ENCODE measurements at places on chromosomes 1 and 21.
A peak's percentile ranks its signal among the peaks of the same experiment; 100 is the strongest.

GRCh38 chr1:219973213-219973612 is 44.9 kb upstream of the SLC30A10 start:
- no peak for DNase-seq

DNA sequence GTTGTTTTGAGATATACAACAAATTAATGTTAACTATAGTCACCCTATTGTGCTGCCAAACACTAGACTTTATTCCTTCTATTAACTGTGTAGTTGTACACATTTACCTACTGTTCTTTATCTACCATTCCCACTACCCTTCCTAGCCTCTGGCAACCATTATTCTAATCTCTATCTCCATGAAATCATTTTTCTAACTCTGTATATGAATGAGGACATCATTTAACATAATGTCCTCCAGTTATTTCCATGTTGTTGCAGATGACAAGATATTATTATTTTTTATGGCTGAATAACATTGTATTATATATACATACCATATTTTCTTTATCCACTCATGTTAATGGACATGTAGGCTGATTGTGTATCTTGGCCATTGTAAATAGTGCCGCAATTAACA is 366.3 kb downstream of the TBX15 start:
- no peak for DNase-seq

GRCh38 chr1:42690477-42691156 is 8.4 kb downstream of the YBX1 start:
- peak; percentile 21 for DNase-seq

DNA sequence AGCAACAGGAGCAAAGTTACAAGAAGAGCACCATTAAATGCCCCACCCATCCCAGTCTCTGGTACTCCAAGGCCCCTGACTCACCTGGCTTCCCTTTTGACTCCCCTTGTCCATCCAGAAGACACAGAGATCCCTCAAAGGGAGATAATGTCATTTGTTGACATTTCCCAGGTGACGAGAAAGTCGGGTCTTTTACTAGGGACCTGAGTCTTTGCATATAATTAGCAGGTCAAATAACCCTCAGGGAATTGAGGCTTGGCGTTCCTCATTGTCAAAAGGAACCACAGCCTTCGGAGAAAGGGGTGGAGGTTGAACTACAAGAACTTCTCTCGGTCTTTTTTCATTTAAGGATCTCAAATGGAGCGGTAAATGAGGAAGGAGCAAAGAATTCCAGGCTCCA is 133.2 kb downstream of the PROX1 start:
- DNase-seq, result no peak

GRCh38 chr21:19908390-19908789 is 1089.8 kb upstream of the NCAM2 start:
- DNase-seq, result no peak

GRCh38 chr1:114388432-114389003 is 122.5 kb downstream of the TRIM33 start:
- no peak for DNase-seq

DNA sequence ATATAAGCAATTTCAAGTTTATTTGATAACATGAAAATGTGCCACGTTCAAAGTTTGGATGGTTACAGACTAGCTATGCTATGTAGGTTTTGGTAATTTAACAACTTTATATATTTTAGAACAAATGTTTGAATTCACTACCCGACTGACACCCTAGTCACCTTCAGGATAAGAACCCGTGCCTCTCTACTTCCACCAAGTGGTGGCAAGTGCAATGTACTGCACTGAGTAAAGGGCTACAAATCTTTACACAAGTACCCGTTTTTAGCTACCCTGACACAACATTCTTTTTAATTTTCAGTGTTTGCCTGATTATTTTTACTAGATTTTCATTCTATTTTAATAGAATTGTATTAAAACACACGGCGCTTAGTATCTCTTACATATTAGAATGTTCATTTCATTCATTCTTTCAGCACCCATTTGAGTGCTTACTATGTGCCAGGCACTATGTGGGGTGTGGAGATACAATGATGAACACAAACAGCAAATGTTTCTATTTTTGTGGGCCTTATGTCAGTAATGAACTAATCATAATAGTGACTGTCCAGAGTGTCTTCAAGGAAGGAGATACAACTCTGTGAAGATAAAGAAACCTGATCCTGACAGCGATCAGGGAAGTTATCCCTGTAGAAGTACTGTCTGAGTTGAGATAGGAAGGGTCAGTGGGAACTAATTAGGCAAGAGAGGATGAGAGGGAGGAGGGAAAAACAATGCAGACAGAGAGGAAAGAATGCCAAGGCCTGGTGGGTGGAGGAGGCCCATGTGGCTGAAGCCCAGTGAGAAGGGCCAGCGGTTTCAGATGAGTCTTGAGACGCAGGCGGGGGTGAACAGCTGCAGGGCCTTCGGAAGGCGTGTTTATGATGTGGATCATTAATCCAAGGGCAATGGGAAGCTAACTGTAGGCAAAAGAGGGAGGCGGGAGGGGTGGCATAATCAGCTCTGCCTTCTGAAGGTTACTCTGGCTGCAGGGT is 3.8 kb downstream of the LCA5L start:
- peak; percentile 47 for DNase-seq

- no peak for DNase-seq
Observed at GRCh38 chr1:143619851-143620250, 351.9 kb downstream of the FAM72C start.

DNA sequence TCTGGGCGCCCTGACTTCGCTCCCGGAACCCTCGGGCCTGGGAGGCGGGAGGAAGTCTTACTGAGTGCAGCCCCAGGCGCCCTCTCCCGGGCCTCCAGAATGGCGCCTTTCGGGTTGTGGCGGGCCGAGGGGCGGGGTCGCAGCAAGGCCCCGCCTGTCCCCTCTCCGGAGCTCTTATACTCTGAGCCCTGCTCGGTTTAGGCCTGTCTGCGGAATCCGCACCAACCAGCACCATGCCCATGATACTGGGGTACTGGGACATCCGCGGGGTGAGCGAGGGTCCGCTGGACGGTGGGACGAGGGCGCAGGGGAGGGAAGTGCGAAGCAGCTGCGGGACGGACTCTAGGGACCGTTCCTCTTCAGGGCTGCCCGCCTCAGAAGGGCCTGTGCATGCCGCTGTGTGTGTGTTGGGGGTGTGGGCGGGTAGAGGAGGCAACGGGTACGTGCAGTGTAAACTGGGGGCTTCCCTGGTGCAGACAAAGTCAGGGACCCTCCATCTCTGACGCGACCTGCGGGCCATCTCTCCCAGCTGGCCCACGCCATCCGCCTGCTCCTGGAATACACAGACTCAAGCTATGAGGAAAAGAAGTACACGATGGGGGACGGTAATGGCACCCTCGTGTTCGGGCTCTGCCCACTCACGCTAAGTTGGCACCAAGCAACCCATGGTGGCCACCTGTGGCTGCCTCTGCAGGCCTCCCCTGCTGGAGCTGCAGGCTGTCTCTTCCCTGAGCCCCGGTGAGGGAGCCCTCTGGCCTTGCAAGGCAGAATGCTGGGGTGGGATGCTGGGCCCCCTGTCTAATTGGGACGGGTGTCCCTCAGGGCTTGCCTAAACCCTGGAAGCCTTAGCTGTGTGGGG is at the start of gene GSTM1:
GSTM1 (plus strand) TSS at position 177 of the 859 bp plus-strand sequence; CDS start at position 234, 57 bp downstream.
- DNase-seq, result no peak

GRCh38 chr1:109919303-109919702 is 8.7 kb downstream of the CSF1 start:
- DNase-seq, result no peak

DNA sequence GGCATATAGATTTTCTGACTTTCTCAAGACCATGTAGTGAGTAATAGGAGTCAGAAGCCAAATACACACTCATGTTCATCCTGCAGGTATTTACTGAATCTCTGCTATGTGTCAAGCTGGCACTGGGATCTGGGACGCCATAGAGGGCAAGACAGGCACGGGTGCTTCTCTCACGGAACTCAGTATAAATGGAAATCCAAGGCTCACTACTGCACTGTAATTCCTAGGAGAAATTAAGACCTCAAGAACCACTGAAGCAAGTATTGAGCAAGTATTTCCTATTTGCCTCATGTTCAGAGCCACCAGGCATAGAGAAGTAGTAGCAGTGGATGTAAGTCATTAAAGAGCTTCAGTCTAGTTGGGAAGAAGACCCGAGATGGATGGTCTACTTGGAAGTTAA is 38.9 kb downstream of the EIF2D start:
- no peak for DNase-seq

DNA sequence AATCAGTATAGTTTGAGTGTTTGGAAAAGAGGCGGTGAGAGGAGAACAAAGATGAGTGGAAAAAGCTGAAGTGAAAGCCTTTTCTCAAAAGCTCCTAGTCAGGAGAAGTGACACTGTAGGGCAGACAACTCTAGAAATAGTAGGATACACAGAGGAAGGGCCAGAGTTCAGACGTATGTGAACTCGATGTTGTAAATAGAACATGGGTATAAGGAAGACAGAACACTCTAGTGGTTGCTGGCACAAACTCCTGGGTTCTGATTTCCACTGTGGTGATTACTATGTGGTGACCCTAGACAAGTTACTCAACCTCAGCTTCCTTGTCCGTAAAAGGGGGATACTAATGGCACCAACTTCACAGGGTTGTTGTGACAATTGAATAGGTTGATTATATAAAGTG is 30.2 kb upstream of the MGST3 start:
- DNase-seq, result no peak

DNA sequence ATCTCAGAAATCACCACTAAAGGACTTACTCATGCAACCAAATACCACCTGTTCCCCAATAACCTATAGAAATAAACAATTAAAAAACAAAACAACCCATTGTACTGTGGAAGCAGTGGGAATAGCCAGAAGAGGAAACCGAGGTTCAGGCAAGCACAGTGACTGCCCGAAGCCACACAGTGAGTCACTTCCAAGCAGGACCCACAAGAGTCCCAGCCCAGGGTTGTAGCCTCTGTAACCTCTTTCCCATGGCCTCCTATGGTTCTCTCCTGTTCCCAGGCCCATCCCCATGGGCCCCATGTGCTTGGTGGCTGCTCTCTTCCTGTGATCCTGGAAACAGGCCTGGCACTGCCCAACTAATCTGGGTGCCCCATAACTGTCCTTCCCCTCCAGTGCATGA is 29.0 kb upstream of the HTR1D start:
- peak; percentile 35 for DNase-seq

DNA sequence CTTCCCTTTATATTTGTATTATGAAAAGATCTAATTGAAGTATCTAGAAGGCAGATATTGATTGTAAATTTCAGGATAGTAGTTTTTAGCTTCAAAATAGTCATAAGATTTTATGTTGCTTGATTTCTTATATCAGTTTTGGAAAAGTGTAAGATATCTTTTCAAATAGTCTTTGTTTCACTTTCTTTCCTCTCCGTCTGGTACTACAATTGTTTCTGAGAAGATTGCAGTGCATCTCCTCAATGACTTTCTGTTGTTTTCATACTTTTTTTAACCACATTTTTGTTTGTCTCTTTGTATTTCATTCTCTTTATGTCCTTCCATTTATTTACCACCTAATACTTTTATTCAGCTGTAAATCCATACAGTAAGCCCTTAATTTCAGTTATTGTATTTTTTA is 964.6 kb upstream of the B3GALT2 start:
- DNase-seq, result no peak

- DNase-seq, result no peak
Observed at GRCh38 chr1:156524481-156524869, 23.9 kb upstream of the MEF2D start.

DNA sequence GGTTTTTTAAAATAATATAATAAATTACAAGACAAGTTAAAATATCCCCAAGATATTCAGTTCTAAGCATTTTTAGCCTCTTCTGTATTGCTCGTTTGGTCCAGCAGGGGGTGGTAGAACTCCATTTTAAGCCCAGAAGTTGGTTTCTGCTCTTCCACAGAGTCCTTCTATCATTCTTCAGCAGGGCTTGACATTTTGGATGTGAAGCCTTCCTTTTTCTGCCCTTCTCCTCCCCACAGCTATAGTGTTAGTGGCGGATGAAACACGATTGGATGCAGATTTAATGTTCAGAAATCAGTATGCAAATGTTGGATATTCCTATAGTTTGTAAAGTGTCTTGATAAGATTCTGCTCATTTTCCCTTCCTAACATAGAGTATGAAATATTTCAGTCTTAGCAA is 1.4 kb downstream of the NCAM2 start:
- peak; percentile 46 for DNase-seq

DNA sequence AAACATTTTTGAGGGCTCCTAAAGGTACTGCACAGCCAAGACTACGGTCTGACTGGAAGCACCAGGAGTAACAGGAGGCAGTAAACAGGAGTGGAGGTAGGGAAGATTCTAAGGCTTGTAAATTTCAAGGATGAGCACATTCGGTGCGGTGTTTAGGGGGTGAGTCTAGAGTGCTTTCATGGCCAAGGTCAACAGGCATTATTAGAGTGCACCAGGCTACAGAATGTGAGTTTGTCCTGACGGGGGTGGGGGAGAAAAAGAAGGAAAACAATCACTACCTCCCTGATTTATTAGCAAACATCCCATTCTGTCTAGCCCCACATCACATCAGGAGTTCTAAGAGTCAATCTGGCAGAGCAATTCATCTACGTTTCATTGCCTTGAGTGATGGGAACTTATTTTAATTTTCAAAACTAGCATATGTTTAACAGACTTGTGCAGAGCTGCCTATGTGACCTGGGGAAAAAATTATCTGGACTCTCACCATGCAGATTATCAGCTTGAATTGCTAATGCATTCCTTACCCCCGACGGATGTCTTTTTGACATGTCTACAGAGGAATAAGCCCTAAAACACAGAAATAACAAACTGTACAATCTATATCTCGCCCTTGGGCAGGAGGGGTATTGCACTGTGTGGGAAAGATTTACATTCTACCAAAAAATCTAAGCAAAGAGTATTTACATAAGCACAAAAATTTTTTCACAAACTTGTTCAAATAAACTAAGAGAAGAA is 45.0 kb downstream of the APP start:
- no peak for DNase-seq

- DNase-seq, result no peak
Observed at GRCh38 chr1:147379889-147380288, 137.4 kb downstream of the CHD1L start.

- no peak for DNase-seq
Observed at GRCh38 chr21:26095131-26095530, 75.4 kb downstream of the APP start.

- no peak for DNase-seq
Observed at GRCh38 chr1:79547514-79547913, 541.0 kb upstream of the ADGRL4 start.

DNA sequence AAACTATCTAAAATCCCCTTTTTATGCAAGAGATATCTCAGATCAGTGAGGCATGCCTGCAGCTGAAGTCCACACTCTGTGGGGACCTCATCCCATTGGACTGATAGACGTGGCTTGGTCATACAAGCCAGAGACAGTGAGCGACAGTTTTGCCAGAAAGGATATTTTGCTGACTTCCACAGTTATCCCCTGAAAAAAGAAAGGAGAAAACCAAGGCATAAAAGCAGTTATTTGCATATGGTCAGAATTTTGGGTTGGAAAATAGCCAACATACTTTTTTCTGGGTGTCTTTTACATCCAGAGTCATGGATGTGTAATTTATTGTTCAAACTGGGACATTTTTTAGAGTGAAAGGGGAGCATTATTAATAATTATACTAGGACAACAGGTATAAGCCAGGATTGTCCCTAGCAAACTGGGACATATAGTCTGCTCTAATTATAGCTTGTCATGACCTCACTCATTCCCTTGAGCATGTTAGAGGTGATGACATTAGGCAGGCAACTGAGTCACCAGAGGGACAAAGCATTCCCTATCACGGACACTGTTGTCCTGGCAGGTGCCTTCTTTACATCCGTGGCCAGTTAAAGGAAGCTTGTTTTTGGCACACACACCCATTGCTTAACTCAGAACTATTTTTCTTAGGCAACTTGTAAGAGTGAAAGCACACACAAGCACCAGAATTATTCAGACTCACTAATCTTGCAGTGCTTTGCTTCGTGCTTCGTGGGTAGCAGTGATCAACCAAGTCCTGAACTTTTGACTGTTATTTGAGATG is 65.5 kb downstream of the PRRX1 start:
- no peak for DNase-seq
